ENCODE measurements at places on chromosomes 6 and 20.

- no peak for DNase-seq
Measured at GRCh38 chr6:41255638-41256246, 27.6 kb downstream of the TREML4 start.

DNA sequence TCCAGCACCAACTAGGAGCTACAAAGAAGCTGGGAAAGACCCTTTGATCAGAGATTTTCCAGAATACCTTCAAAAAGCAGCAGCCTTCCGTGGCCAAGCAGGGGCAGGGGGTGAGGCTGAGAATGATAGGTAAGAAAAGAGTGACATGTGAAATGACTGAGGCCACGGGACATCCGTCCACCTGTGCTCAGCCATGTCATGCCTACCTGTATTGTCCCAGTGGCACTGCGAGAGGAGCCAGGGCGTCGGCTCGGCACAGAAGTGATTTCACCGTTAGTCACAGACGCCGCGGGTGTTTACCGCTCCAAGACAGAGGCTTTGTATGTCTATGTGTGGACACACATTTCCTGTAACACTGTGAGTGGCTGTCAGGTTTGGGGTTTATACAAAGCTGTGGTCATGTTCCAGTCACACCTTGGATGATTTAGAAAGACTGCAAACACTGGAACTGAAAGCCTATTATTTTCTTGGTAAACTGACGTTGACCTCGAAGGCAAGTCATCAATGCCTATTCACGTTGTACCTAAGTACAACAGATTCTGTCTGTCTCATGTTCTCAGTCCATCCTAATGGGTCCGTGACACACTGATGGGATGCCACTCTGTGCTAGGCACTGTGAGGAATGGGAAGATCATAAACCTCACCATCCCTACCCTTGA, 32.1 kb upstream of the JAG1 start:
- no peak for DNase-seq

DNA sequence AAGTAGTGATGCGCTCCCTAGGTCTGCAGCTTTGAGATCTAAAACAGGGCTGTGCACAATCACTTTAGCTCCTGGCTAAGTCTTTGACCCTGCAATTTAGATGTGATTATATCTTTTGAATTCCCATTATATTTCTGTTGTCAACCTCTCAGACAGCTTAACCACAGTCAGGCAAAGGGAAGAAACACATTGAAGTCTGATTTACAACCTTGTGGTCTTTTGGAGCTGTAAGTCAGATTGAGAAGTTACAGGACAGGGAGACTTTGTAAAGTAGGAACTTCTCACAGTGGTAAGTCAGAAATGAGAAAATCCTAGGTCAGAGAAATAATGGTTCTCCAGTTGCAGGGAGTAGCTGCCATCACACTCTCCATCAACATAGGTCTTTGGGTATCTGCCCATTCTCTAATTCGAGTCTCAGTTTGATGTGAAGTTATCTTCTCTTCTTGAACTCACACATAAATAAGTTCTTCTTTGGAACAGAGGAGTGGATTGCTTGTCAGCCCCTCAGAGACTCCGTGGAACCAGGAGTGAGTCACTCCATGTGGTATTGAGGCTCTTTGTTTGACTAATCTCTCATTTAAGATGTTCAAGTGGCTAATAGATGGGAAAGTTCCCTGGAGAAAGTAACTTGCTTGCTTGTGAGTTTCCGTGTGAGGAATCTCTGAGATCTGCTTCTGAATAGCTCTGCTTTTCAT, 35.0 kb upstream of the SGK1 start:
- no peak for DNase-seq

DNA sequence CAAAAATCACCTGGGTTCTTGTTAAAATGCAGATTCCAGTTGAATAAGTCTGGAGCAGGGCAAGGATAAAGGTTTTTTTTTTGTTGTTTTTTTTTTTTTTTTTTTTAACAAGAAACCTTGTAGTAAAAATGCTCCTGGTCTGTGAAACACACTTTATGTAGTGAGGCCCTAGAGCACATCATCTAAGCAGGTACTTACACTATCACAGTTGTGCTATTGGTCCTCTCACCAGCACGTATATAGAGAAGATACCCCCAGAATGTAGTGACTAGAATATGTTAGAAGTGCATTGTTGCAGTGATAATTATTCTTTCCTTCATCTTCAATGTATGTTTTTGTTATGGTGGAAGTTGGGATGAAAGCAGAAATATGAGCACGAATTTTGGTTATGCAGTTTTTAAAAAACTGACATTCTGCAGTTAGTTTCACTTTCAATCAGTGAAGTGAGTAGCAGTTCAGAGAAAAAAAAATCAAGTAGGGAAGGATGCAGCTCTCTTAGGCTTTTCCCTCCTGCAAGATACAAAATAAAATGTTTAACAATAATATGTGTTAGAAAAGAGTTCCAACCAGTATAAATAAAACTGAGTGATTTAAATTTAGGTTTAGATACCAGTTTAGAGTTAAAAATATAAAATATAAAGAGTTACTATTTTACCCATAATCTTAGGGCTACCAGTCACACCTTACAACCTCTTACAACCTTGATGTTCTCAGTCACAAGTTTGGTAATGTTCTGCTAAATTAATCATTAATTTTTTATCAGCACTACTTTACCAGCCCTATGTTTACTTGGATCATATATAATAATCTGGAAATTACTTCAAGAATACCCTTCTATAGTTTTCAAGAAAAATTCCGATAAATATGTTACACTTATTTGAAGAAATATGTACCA, 9.2 kb upstream of the DEFB113 start:
- no peak for DNase-seq

DNA sequence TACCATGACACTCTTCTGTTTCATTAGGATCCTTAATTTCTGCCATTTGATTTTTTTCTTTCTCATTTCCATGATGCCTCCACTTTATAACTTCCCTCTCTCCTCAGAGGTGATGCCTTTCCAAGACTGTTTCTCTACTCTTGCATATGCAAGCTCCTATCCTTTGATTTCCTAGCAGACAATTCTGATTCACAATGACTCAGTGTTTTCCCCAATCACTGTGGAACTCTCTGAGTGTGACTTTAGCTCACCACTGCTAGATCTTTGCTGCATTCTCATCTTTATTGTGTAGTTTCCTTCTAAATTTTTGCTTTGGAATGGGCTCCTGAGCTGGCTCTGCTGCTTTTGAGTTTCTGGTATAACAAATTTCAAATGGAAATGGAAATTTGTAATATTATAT, 184.9 kb downstream of the TINAG start:
- DNase-seq, result no peak

DNA sequence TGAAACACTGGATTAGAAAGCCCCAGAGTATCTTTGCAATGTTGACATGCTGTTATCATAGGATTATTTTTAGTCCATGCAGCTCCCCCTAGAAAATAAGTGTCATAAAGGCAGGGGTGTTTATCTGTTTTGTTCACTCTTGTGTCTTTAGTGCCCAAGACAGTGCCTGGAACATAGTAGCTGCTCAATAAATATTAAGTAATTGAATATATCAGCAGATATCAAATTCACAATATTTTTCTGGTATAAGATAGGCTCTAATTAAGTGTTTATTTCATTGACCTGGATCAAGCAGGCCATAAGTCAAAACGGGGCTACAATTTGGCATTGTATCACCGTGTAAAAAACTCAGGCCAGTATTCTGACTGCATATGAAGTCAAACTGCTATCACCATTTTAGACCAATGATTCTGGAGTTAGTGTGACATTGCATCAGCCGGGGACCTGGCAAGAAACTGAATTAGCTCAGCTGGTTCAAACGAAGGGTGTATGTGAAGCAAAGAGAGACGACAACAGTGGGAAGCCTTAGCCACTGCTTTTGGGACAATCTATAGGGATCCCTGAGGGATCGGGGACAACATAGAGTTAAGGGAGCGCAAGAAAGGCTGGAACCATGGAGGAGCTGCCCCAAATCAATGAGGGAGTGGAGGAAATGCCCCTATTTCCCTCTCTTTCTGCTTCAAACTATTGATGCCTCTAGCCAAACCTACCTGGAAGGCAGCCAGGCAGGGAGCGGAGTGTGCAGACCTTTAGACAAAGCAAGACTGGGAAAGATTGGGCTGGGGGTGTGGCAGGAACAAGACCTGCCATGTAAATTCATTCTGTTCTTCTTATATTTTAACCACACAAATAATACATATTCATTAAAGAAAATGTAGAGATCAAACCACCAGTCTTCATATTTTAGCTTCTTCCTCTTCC, 112.2 kb downstream of the PLEKHG1 start:
- DNase-seq, result no peak

- no peak for DNase-seq
Measured at GRCh38 chr20:58746620-58747019, 54.0 kb downstream of the NPEPL1 start.

GRCh38 chr20:45945678-45946148, 11.2 kb downstream of the PCIF1 start:
- no peak for DNase-seq

GRCh38 chr6:106448000-106448426, 87.5 kb downstream of the CRYBG1 start:
- DNase-seq, result peak; percentile 18

DNA sequence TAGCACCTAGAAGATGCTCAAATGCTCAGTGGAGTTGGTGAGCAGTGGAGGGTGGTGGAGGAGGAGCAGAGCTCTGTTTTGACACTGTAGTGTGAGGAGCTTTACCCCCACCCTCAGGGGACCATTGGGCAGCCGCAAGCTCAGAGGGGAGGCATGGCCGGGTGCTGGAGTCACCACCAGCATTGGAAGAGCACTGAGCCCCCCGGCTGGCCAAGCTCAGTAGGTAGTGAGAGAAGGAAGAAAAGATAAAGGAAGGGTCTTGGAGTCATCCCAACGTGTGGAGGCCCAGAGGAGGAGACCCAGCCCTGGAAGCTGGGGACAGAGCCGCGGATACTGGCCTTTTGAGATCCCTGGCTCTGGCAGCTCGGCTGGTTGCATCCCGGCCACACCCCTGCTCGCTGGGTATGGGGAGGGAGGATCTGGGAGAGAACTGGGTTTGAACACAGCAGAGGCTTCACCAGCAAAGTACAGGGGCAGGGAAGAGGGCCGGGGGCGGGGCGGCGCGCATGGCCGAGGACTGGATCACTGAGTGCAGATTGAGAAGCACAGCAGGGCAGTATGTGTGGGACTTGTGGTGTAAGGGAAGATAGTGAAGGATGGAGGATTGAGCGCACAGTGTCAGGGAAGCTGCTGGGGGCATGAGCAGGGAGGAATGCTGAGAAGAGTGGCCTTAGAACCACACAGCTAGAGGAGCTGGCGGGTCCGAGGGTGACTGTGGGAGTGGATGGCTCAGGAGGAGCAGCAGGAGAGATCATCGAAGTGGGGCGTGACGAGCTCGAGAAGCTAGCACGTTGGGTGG, 24.4 kb downstream of the SYNDIG1 start:
- no peak for DNase-seq

- DNase-seq, result no peak
Measured at GRCh38 chr6:41591122-41591521, 44.9 kb downstream of the FOXP4 start.

DNA sequence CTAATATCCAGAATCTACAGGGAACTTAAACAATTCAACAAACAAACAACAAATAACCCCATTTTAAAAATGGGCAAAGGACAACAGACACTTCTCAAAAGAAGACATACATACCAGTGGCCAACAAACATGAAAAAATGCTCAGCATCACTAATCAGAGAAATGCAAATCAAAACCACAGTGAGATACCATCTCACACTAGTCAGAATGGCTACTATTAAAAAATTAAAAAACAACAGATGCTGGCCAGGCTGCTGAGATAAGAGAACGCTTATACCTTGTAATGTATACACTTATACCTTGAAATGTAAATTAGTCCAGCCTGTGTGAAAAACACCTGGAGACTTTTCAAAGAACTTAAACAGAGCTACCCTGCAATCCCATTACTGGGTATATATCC, 166.8 kb downstream of the IBTK start:
- no peak for DNase-seq

DNA sequence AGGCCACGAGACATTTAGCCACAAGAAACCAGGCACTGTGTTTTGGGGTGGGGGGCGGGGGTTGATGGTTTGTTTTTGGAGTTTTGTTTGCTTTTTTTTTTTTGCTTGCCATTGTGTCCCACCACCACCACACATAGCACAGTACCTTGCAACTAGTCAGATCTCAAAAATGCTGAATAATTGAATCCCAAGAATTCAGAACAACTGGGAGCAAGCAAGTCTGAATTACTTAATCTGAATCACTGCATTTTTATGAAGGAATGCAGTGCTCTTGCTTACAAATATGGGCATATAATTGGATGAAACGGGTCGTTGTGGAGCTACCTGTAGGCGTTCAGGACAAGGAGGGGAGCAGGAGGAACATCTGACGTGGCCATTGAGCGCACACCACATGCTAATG, 151.5 kb upstream of the CDYL start:
- DNase-seq, result no peak

DNA sequence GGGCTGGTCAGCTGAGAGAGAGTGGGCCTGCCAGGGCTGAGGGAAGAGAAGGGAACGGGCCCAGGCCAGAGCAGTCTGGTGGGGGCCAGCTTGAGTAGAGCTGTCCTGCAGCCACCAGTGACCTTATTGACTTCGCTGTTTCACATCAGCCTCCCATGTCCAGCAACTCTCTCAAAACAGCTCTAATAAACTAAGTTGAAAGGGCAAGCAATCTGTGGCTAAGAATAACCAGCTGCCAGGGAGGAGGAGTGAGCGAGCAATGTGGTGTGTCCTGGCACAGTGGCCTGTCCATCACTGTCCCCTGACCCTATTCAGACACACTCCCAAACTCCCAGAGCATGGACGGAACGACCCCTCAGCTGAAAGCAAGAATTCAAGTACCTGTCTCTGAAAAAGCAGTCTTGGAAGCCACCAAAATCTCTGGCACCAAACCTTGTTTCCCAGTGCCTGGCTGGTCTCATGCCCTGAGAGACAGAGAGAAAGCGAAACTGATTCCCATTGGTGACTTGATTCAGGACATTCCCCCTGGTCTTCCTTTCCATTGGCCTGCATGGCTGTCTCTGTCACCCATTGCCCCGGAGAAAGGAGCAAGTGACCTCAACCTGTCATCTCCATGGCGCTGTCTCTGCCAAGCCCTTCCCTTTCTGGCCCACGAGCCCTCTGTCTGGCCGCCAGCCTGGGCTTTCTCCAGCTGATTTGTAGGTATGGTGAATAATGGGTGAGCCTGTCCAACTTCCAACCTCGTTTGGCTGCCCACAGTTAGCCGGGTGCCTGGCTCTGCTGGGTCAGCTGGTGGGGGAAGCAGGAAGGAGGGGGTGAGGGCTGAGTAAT, at the start of gene DDO:
DDO (minus strand) TSS at position 490 of the 831 bp plus-strand sequence. CDS start 2,113 bp downstream, outside the sequence.
- no peak for DNase-seq

DNA sequence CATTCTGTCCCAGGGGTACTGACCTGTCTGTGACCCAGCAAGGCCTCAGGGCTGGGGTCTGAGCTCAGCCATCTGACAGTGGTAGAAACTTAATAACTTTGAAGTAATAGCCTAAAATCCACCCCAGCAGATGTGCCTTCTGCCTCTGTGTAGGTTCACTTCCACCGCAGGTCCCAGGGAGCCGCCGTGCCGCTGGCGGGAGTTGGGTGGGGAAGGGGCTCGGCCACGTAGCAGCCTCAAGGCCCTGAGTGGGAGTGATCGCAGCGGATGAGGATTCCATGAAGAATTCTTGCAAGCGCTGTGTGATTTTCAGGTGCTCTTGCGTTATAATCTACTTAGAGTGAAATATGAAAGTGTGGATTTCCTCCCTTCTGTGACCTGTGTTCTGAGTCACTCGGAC, 163.7 kb downstream of the DTNBP1 start:
- no peak for DNase-seq
